ENCODE measurements at places on chromosomes 1 and 21.

DNA sequence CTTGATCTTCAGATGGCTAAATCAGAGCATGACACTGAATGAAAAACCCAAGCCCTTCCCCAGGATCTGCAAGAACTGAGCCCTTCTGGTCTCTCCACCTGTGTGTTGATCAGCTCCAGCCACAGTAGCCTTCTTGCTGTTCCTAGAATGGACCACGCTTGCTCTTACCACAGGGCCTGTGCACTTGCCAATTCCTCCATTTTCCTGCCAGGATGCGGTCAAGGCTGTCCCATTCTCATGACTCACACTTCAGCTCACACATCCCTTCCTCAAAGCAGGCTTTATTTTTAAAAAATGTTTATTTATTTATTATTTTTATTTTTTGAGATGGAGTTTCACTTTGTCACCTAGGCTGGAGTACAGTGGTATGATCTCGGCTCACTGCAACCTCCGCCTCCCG is 43.6 kb upstream of the GRHL3 start:
- DNase-seq = no peak

- DNase-seq = peak; percentile 32
Measured at GRCh38 chr1:183580281-183580682, 10.0 kb downstream of the NCF2 start.

DNA sequence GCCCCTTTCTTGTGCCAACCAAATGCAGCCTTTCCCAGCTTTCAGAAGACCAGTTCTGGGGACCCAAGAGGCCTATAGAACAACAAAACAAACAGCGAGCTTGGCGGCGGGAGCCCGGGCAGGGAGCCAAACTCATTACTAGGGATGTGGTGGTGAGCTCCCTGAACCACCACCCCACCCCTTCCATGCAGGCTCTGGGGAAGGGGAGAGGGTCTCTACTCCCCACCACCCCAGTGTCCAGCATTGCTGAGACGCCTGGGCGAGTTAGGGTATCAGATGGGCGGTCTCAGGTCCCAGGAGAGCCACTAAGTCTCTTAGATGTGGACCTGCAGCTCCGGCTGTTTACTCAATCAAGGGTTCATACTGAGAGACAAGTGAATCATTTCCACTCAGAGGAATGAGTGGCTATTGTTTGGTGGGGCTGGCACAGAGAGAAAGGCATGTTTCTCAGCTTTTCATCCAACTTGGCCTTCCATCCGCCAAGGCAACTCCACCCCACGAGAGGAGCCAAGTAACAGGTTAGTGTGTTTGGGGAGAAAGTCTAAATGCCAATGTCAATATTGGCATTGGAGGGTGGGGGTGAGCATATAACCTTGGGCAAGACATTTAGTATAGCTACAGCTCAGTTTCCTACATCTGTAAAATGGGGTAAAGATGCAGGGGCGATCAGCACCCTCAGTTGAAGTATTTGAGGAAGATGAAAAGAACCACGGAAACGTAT is 40.9 kb downstream of the PLXNA2 start:
- peak; percentile 78 for DNase-seq

GRCh38 chr1:85566890-85567289 is 13.7 kb upstream of the CCN1 start:
- no peak for DNase-seq

DNA sequence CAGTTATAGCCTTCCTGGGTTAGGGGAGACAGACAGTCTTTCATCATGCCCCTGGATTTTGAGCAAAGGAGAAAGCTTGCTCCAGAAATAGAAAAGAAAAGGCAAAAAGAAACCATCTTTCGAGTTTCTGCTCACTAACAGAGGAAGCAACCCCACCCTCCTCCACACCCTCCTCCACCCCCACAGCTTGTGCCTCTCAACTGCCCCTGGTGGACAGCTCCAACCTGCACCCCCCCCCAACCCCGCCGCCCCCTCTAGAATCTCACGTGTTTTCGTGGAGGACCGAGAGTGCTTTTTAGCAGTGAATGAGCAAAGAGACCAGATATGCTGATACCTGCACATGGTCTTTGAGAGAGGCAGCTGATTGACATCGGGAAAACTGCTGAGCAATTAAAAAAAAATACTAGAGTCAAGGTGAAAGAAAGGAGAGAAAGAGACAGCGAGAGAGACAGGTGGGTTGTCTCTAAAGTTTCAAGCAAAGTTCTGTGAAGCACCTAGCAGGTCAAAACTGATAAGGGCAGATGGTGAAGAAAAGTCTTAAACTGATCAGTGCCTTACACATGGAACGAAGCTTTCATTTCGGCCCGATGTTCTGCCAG is 358.3 kb downstream of the KIF26B start:
- peak; percentile 4 for DNase-seq

DNA sequence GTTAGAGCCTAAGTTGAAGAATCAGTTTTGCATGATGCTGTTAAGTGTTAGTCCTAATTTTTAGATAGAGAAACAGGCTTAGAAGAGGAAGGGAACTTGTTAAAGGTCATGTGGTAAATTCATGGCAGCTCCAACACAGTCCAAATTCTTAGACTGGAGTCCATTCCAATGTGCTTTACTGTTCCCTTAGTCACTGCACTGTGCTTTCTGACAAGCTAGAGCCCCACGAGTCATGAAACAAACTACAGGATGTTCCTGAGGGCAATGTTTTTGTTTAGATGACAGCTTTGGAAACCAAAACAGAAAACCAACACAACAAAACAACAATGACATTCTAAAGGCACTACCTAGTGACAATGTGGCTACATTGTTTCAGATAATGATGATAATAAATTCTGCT is 23.1 kb upstream of the RGS4 start:
- peak; percentile 70 for DNase-seq

DNA sequence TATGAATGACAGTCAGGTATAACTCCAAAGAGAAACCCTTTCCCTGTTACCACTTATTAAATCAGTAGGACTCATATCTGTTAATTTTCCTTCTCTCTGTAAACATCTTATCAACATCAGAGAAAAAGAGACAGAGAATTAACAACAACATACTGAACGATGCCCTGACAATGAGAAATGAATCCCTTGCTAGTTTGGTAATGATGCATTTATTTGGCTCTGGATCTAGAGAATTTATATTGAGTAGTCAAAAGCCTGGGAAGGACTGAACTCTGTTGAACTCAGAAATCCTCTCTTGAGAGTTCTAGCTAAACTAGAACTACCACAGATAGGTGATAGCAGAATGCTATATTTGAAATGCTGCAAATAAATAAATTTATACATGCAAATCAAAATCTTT is 325.6 kb downstream of the DISC1 start:
- DNase-seq = no peak

DNA sequence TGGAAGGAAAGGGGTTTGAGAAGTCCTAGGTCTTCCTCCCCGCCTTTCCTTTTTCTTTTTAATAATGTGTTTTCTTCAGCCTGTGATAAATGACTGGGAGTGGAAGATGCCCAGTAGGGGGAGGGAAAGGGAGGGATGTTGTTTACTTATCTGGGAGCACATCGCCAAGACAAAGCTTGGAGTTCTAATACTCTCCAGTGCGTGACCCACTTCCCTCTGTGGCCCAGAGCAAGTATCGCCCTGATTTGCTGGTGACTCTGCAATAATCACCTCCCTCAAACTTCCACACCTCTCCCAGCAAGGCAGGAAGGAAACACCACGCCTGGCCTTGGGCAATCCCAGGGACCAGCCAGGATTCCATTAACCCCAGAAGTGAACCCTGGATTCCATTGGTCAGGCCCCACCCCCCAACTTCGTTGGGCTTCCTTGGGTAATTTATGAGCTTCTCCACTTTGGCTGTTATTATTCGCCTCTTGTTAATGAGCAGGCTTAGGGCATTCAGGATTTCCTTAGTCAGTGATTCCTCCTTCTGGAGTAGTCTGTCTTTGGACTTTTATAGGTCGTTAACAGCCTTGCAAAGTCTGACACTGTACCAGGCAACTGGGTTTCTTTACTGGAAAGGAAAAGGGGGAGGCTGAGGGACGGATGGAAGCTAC is 24.3 kb upstream of the GRHL3 start:
- DNase-seq = no peak

DNA sequence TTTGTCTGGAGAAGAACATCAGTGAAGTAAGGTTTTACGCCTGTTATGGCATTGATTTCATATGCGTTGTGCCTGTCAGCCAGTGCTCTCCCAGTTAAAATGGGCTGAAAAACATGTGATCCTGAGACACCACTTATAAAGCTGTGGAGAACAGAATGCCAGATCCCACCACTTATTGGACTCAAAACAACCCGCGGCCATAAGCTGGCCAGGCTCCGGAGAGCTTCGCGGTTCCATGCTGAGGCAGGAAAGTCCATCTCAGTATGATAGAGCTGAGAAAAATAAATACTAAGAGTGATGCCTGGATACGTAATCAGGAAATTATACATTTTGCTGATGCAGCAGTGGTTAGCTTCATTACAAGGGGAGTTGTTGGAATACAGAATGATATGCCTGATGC is 5.1 kb downstream of the APOBEC4 start:
- DNase-seq = no peak

- no peak for DNase-seq
Measured at GRCh38 chr1:59156051-59156450, 140.8 kb upstream of the FGGY start.

GRCh38 chr21:44291936-44292811 is 6.5 kb downstream of the AIRE start:
- no peak for DNase-seq

GRCh38 chr1:8974551-8974950 is 28.9 kb downstream of the CA6 start:
- DNase-seq = no peak

GRCh38 chr1:248686815-248687214 is 15.8 kb downstream of the OR14I1 start:
- no peak for DNase-seq

- no peak for DNase-seq
Measured at GRCh38 chr1:43134068-43134467, 38.0 kb downstream of the EBNA1BP2 start.

GRCh38 chr1:214418391-214418790 is 133.0 kb downstream of the PTPN14 start:
- peak; percentile 37 for DNase-seq

GRCh38 chr21:14554948-14555347 is 8.8 kb upstream of the SAMSN1 start:
- no peak for DNase-seq

DNA sequence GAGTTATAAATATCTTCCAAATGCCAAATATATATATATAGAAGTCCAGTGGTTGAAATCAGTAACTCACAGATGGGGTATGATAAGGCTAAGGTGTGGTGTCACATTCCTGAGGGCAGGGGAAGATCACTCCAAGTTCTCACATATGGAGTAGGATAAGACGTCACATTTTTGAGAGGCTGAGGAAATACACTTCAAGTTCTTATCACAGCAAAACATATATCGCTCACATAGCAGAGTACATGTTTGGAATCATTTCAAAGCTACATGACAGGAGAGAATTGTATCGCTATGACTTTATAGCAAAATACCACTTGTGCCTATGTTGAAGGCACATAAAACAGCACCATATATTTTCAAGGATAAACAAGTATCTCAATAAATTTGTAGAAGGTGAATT is 55.1 kb downstream of the RBM11 start:
- no peak for DNase-seq

GRCh38 chr1:118337346-118337745 is 152.3 kb upstream of the SPAG17 start:
- no peak for DNase-seq

DNA sequence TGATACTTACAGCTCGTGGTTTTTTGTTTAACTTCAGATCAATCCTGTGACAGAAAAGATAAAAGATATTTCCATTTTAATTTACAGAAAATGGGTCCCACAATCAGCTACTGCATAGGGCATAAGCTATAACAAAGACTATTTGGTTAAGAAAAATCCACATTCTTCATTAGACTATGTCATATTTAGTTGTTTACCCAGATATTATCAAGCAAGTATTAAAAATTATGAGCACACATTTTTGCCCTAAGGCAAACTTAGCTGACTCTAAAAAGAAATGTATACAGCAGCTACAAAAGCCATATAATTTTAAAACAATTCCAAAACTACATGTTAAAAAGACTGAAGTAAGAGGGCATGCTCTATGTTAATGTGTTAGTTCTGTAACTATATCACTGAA is 18.7 kb downstream of the MEAF6 start:
- no peak for DNase-seq

DNA sequence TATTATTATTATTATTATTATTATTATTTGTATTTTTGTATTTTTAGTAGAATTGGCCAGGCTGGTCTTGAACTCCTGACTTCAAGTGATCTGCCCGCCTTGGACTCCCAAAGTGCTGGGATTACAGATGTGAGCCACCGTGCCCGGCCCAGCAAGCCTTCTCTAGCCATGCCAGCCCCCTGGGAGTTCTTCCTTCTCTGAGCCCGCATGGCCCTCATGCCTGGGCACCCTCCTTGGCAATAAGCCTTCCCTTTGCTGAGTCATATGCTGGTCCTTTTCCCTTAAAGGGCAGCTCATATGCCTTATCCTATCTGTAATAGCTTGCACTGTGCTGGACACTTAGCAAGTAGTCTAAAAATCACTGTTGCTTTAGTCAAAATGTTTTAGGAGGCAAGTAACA is 8.5 kb upstream of the NBL1 start:
- no peak for DNase-seq

DNA sequence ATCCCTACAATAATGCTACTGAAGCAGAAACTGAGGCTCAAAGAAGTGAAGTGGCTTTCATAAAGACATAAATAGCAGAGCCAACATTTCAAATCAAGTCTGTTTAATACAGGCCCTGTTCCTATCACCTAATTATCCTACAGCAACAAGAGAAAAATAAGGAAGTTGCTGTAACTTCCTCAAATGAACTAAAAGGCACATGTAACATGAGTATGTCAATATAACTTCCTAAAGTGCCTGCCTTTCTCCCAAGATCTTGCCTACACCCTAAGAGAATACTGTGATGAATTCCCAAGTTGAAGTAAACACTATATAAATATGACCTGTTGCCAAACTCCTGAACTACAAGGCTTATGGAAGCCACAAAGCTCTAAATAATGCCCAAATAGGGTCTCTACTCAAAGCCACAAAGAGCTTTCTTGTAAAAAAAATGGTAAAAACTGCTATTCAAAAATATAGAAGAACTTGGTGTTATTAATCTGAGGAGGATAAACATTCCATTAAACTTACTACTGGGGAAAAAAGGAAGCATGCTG is 8.6 kb downstream of the BEND5 start:
- DNase-seq = peak; percentile 7

GRCh38 chr1:1788646-1789431 is 10.6 kb upstream of the NADK start:
- DNase-seq = no peak

- no peak for DNase-seq
Measured at GRCh38 chr1:76622774-76623528, 244.3 kb upstream of the ST6GALNAC5 start.

DNA sequence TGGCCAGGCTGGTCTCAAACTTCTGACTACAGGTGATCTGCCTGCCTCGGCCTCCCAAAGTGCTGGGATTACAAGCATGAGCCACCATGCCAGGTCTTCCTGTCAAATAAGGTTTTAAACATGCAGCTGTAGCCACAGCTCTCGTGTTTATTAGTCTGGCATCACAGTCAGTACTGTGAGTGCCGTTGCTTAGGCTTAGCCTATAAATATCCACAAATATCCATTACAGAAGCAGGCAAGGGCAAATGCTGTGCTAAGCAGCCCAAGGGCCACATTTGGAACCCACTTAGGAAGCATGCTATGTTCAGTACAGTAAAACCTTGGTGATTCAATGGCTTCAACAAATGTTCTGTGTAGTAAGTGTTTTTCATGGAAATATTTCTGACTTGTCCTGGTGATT is 75.9 kb downstream of the KIF1B start:
- DNase-seq = no peak
